ENCODE measurements at places on chromosomes 1 and 21.
A peak's percentile ranks its signal among the peaks of the same experiment; 100 is the strongest.

DNA sequence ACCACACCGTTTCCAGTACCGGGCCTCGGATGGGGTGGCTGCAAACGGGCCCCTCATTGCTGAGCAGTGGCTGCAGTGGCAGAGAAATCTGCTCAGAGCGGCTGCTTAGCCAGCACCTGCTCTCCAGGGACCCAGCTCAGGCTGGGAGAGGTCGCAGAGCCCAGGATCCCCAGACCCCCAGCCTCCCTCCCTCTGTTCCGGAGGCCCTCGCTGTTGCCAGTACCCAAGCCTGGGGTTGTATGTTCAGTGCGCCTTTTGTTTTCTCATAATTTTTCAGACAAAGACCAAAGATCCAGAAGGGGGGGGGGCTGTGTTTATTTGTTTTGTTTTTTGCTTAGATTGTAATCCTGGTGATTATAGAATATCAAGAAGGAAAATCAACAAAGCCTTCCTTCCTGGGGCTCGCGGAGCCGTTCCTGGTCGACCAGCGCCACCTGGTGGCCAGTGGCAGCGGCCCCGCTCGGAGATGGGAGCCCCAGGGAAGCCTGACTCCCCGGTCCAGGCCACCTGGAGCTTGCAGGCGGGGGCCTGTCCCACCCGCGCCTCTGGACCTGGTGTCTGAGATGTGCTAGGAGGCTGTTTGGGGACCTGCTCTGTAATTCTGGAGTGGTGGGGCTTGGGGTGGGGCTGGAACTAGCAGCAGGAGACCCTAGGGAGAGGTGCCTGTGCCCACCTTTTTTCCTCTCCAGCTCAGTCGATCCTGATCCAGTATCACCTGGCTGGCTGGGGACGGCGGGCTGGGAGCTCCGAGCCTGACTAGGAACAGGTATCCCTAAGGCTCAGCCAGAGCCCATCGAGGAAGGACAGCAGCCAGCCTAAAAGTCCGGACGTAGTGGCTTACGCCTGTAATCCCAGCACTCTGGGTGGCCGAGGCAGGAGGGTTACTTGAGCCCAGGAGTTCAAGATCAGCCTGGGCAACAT lies 123.9 kb upstream of the VAMP3 start:
- DNase-seq: peak; percentile 62

DNA sequence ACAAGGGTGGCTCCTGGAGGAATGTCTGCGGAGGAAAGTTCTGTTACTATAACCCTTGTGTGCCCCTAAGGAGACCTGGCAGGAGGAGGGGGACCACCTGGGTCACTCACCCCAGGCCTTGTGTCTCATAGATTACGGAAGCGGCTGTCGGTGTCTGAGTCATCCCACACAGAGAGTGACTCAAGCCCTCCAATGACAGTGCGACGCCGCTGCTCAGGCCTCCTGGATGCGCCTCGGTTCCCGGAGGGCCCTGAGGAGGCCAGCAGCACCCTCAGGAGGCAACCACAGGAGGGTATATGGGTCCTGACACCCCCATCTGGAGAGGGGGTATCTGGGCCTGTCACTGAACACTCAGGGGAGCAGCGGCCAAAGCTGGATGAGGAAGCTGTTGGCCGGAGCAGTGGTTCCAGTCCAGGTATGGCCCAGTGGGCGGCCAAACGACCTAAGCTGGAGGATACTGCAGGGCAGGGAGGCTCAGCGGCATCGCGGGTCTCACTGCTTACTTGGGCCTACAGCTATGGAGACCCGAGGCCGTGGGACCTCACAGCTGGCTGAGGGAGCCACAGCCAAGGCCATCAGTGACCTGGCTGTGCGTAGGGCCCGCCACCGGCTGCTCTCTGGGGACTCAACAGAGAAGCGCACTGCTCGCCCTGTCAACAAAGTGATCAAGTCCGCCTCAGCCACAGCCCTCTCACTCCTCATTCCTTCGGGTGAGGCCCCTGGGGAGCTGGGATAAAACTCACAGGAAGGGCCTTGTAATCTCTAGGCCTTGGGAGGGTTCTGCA lies 101.4 kb downstream of the PIK3R3 start:
- DNase-seq: no peak

DNA sequence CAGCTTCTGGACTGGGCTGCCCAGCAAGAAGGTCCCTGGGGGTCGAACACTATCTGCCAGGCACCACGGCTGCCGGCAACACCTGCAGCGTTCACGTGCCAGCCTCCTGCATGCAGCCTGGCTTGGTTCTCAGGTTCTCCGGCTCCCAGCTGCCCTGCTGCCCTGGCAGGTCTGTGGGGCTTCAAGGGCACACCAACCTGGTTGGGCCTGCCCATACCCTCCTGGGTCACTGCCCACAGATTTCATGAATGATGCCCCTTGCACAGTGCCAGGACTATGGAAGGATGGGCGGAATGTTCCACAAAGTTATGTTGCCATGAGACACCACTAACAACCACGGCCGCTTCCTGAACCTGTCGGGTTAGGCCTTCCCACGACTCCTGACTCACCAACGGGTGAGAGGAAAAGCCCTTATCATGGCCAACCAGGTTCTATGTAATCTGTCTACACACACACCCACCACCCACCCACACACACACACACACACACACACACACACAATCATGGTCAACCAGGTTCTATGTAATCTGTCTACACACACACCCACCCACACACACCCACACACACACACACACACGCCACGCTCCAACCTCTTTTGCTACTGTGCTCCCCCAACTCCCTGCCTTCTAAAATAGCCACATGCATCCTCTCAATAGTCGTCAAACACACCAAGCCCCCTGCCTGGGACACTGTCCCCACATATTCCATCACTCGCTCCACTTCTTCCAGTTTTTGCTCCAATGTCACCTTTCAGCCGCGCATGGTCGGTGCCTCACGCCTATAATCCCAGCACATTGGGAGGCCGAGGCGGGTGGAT lies 32.2 kb downstream of the HSPG2 start:
- DNase-seq: no peak

DNA sequence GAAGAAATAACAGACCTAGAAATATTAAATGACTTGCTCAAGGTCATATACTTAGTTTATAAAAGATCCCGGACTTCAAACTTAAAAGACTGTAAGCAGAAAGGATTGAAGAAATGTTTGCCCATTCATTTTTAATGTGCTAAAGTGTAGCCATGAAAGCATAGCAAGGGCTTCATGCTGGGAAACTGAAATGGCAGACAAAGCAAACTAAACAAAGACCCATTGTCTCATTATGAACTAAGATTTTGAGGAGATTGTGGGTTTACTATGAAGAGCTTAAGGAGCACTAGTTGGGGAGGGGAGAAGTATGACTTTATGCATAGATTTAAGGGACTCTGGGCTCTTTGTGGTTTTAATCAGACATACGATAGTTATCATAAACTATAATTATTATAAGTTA lies 26.3 kb downstream of the ADAMTS1 start:
- DNase-seq: no peak

DNA sequence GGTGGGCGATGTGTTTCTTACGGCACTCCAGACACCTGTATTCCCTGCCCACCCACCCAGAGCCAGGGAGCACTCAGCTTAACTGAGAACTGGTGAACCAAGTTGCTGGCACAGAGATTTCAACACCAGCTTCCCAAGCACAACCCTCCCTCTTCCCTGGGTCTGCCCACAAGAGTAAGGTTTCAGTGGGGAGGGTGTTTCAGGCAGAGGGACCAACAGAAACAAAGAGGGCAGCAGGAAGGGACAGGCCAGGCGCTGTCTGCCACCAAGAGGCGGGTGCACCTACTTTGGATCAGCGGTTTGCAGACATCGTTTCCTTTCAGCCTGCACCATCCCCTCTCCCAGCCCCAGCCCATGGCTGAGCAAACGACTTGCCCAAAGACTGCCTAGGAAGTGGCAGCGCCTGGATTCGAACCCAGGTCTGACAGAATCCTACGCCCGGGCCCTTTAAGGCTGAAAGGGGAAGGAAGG lies 21.9 kb upstream of the ALDH4A1 start:
- DNase-seq: no peak

GRCh38 chr1:154994591-154994990 lies 1.2 kb downstream of the LENEP start:
- no peak for DNase-seq

DNA sequence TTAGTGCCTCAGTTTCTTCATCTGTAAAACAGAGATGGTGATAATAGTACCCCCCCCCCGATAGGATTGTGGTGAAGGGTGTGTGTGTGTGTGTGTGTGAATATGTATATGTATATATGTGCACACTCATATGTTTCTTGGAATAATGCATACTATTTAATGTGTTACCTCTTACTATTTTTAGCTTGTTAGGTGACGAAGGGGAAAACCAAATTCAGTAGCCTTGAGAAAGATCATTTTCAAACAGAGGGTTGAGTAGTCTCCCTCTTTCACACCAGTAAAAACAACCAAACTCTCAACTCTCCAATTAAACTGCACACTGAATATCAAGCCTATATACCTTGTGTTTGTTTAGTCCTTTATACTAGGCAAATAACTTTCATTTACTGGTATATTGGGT lies 75.7 kb downstream of the NTMT2 start:
- no peak for DNase-seq

DNA sequence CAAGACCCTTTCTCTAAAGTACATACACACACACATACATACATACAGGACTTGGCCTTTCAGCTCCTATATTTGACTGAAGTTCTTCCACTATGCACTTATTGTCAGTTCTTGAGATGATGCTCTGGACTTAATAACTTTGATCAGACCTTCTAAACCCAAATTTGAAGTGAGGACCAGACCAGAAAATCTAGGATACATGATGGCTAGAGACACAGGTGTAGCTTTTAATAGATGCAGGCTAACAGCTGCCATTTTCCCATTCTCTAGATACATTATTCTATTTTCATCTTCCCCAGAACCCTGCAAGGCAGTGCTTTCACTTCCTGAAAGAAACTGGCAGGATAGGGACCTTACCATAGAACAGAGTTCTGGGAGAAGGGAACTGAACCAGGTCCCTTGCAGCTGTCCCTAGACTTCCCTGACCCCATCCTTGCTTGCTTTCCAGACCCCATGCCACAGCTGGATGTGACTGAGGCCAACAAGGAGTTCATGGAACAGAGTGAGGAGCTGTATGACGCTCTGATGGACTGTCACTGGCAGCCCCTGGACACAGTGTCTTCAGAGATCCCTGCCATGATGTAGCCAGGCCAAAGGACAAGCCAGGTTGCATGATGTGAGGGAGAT lies 14.9 kb upstream of the RAB42 start:
- DNase-seq: no peak

GRCh38 chr1:164699815-164700491 lies 141.0 kb downstream of the PBX1 start:
- DNase-seq: no peak

DNA sequence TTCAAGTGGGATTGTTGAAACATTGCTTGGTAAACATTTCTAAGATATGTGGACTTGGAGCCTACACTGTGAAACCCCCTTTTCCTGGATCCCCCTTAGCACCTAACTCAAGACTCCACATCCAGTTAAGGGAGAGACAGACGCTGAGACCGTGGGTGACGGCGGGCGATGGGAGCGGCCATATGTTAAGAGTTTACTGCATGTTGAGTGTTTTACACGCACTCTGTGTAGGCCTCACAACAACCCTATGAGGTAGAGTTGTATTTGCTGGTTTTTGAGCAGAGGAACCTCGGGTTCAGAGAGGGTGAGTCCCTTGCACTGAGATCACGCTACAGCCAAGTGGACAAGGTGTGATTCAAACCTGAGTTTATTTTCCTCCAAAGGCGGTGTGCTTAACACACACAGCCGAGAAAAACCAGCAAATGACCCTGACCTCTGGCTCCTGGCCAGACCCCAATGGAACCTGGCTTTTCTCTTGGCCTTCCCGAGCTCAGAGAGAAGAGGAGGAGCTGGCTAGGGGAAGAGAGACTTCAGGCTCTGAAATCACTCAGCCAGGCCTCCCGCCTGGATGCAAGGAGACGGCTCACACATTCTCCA lies 46.9 kb upstream of the GOLT1A start:
- DNase-seq: no peak

DNA sequence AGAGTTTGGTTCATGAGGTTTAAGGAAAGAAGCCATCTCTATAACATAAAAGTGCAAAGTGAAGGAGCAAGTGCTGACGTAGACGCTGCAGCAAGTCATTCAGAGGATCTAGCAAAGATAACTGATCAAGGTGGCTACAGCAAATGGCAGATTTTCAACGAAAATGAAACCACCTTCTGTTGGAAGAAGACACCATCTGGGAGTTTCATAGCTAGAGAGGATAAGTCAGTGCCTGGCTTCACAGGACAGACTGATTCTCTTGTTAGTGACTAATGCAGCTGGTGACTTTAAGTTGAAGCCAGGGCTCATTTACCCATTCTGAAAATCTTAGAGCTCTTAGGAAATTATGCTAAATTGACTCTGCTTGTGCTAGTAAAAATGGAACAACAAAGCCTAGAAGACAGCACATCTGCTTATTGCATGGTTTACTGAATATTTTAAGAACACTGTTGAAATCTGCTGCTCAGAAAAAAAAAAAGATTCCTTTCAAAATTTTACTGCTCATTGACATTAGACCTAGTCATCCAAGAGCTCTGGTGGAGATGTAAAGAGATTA lies 10.5 kb downstream of the MAEL start:
- DNase-seq: no peak

DNA sequence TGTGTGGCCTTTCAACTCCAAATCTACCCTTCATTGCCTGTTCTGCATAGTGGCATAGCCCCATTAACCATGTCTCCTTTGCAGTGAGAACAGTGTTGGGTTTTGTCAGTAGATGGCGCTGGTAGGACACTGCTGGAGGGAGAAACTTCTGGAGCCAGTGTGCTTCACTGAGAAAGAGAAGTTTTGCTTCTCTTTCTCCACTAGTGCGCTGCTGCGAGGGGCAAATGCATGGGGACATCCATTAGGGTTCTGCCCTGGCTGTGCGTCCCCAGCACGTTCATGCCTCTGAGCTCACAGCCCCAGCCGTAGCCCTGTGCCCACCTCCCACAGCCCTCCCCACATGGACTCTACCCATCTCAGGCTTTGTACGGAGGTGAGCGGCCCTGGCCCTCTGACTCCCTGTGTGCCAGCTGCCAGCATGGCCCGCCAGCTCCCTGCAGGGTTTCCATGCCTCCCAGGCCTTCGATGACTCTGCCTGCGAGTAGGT lies 53.1 kb downstream of the RIMS3 start:
- peak; percentile 4 for DNase-seq

- no peak for DNase-seq
Measured at GRCh38 chr1:109523706-109524105, 14.2 kb upstream of the AMIGO1 start.

- DNase-seq: no peak
Measured at GRCh38 chr1:177306981-177307380, 136.2 kb downstream of the BRINP2 start.

- DNase-seq: no peak
Measured at GRCh38 chr21:41966872-41967621, 13.2 kb upstream of the C2CD2 start.

GRCh38 chr1:42913426-42914091 lies 45.1 kb downstream of the SLC2A1 start:
- DNase-seq: peak; percentile 19

DNA sequence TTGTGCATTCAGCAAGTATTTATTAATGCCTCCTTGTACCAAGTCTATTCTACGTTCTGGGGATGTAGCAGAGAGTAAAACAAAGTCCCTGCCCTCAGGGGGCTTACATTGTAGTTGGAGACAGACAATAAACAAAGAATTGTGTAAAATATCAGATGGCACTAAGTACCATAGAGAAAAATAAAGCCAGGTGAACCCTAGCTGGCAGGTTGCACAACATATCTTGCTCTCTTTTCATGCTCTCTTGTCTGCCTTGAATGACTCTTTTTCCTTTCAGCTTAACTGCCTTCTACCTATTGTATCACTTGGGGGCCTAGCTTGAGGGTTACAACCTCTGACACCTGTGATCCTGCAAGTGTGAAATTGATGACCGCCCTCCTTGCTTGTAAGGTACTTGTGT lies 20.7 kb upstream of the FASLG start:
- no peak for DNase-seq

GRCh38 chr1:44932151-44932550 lies 54.2 kb downstream of the EIF2B3 start:
- no peak for DNase-seq
